Endodermal cell (in vitro differentiated cells): ENCODE measurements at places on chromosomes 7 and 10. TPM values are rescaled to one million over a fixed set of nuclear protein-coding genes. Genes with fewer than 3 reads are reported as not detected.

The WIPF3 gene
- total RNA-seq = 7.2 to 10.2 TPM (median 7.2 TPM) in 3 replicates

The CALY gene
- total RNA-seq = 1.3 and 1.5 TPM in 2 replicates

The HECTD2 gene
- total RNA-seq = 11.5 and 13.4 TPM in 2 replicates

The IQUB gene
- total RNA-seq = 0.88 and 1.0 TPM in 2 replicates

The AMZ1 gene
- 0.66 to 0.76 TPM (median 0.68 TPM) in 3 replicates for total RNA-seq

The FLNC gene
- total RNA-seq = 6.6 to 8.7 TPM (median 7.9 TPM) in 3 replicates

The C10orf95 gene
- 0.35 and 0.56 TPM in 2 replicates for total RNA-seq

The LRRD1 gene
- not detected in 2 replicates for total RNA-seq

The C10orf105 gene
- total RNA-seq = 0.13 and 0.27 TPM in 2 replicates

The GPNMB gene
- 0.42 to 1.1 TPM (median 0.94 TPM) in 3 replicates for total RNA-seq

The NUDT13 gene
- 1.6 to 3.9 TPM (median 3.5 TPM) in 3 replicates for total RNA-seq

The TCAF2 gene
- 0.11 TPM in 1 of 2 replicates, not detected in the other for total RNA-seq

The TLX1 gene
- total RNA-seq = not detected in 2 replicates

The GIMAP6 gene
- not detected in 2 replicates for total RNA-seq

The FFAR4 gene
- not detected in 2 replicates for total RNA-seq

The CALHM1 gene
- not detected in 3 replicates for total RNA-seq

The PRLHR gene
- total RNA-seq = not detected in 2 replicates

The GBX1 gene
- not detected in 2 replicates for total RNA-seq
